ENCODE measurements at places on chromosomes 7 and 10. TPM values are rescaled to one million over a fixed set of nuclear protein-coding genes. Genes with fewer than 3 reads are reported as not detected.

GRCh38 chr7:136023134-136023869 lies 46.1 kb upstream of the MTPN start:
- H3K4me1 ChIP-seq = no peaks in the 10 kb centered on the region
- no peak overlapping the region for H3K27ac ChIP-seq
- DNase-seq = no peak
- H3K27me3 ChIP-seq = peaks cover 38% of the 10 kb centered on the region
- H3K36me3 ChIP-seq = no peaks in the 10 kb centered on the region

- H3K4me3 ChIP-seq = no peak overlapping the region
- H3K27me3 ChIP-seq = peaks cover 23% of the 10 kb centered on the region
- no peaks in the 10 kb centered on the region for H3K36me3 ChIP-seq
- DNase-seq = no peak
- H3K4me1 ChIP-seq = no peaks in the 10 kb centered on the region
These were observed 165.8 kb downstream of the CACNB2 start for GRCh38 chr10:18306031-18306430.

DNA sequence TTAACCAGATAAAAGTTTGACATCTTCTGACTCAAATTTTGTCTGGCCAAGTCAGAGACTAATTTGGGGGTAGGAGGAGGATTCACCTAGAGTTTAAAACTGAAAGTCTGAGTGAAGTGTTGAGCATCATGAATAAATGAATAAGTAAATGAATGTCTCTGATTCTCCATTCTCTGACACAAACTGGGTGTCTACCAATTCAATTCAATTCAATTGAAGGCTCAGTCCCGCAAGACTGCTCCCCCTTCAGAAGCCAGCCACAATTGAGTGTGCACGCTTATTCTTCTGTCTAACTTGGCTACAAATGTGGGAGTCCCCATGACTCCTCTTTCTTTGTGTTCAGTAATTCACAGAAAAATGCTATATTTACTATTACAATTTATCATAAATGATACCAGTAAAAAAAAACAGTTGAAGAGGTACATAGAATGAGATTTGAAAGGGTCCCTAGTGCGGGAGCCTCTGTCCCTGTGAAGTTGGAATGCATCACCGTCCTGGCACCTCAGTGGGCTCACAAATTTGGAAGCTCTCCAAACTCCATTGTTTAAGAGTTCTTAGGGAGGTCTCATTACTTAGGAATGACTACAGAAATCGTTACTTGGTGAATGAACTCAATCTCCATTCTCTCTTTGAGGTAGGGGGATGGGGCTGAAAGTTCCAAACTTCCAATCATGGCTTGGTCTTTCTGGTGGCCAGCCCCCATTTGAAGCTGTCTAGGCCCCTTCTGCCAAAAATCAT lies 243.7 kb upstream of the PHYHIPL start:
- H3K4me1 ChIP-seq = no peaks in the 10 kb centered on the region
- H3K36me3 ChIP-seq = no peaks in the 10 kb centered on the region
- no peak for DNase-seq
- no peak overlapping the region for H3K27ac ChIP-seq

GRCh38 chr10:23203369-23204325 lies 11.5 kb downstream of the PTF1A start:
- H3K36me3 ChIP-seq = no peaks in the 10 kb centered on the region
- no peak for DNase-seq
- H3K4me3 ChIP-seq = no peak overlapping the region
- H3K27ac ChIP-seq = no peak overlapping the region
- H3K4me1 ChIP-seq = no peaks in the 10 kb centered on the region

GRCh38 chr7:129417073-129417472 lies 17.2 kb upstream of the STRIP2 start:
- DNase-seq = no peak
- no peaks in the 10 kb centered on the region for H3K27me3 ChIP-seq
- no peaks in the 10 kb centered on the region for H3K36me3 ChIP-seq
- H3K4me3 ChIP-seq = no peak overlapping the region
- H3K4me1 ChIP-seq = no peaks in the 10 kb centered on the region
- no peak overlapping the region for H3K27ac ChIP-seq

DNA sequence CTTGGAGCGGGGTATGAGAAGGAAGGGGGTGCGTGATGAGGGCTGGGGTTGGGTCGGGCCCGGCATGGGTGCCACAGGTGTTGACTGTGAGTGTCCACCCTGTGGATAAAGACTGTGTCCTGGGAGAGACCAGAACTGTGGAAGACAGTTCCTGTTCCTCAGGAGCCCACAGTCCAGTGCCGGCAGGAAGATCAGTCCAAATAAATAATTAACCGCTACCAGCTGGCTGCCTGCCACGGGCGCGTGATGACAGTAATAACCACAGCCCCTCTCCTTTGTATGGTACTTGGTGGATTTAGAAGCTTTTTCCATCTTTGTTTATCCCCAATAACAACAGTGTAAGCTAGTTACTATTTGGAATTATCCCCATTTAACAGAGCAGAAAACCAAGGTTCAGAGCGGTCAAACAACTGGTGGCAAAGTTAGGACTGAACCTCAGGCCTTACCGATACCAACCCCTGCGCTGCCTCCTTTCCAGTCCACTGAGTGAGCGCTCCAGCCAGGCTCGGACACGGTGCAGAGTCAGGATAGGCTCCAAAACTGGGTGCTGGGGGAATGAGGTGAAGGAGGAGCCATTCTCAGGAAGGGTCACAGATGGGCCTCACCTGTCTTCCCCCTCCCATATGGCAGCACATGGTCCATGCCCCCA lies 5.1 kb downstream of the ZMIZ1 start:
- H3K36me3 ChIP-seq = peaks cover 45% of the 10 kb centered on the region
- H3K27me3 ChIP-seq = no peaks in the 10 kb centered on the region
- peak; percentile 79 for DNase-seq
- peak overlapping the region; percentile 44 for H3K27ac ChIP-seq

DNA sequence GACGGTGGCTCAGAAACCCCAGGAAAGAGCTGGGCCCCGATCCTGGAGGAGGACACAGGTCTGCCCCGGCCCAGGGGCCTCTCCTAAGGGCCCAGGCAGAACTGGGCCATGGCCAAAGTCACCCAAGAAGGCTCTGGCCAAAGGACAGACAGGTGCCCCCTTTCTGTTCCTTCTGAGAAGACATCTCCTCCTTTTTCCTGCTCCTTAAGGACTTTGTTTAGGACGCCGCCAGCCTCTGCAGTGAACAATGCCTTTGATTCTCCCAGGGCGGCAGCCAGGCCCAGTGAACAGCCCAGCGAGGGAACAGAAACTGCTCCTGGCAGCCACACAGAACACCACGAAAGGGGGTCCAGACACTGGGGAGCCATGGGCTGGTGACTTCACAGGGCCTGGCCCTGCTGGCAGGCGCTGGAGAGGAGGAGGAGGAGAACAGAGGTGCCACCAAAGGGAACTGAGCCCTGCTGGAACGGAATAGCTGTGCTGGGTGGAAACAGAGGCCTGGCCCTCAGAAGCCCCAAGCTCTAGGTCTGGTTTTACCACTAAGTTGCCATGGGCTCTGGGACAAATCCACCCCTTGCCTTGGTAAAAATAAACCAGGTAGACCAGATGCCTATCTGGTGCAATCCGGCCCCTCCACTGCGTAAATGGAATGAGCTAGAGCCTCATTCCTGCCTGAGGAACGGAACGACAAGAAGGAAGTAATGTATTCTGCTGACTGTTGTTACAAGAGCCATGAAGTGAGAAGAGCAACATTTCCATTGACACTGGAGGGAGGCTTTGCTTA lies 163.3 kb upstream of the RHEB start:
- DNase-seq = no peak
- H3K27me3 ChIP-seq = no peaks in the 10 kb centered on the region
- H3K4me3 ChIP-seq = no peak overlapping the region
- H3K4me1 ChIP-seq = peaks cover 17% of the 10 kb centered on the region

The ADIRF gene
- not detected for total RNA-seq

DNA sequence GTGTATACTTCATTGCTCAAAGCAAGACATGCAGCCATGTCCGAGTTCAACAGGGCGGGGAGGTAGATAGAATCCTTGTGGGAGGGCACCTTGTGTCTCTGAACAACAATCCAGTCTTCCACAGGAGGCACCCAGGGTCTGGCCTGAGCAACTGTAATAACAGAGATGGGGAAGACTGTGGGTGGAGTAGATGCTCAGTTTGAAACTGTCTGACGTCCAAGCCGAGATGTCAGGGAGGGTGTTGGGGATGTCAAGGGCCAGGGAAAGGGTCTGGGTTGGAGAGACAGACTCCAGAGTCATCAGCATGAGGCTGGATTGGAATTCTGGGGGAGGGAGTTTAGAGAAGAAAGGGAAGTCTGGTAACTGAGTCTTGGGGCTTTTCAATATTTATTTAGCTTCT lies 88.0 kb downstream of the FANK1 start:
- H3K27ac ChIP-seq = no peak overlapping the region
- no peak for DNase-seq
- H3K4me1 ChIP-seq = peaks cover 12% of the 10 kb centered on the region
- no peaks in the 10 kb centered on the region for H3K36me3 ChIP-seq
- no peaks in the 10 kb centered on the region for H3K27me3 ChIP-seq

- no peak for DNase-seq
- H3K27me3 ChIP-seq = no peaks in the 10 kb centered on the region
- H3K36me3 ChIP-seq = no peaks in the 10 kb centered on the region
These were observed 22.6 kb downstream of the CUTC start for GRCh38 chr10:99754670-99755069.

The GRID2IP gene
- 1.4 TPM for total RNA-seq

- no peaks in the 10 kb centered on the region for H3K4me1 ChIP-seq
- H3K27me3 ChIP-seq = peaks cover 22% of the 10 kb centered on the region
- no peaks in the 10 kb centered on the region for H3K36me3 ChIP-seq
- no peak overlapping the region for H3K27ac ChIP-seq
These were observed 52.5 kb upstream of the WNT16 start for GRCh38 chr7:121276313-121276712.

The LEP gene
- not detected for total RNA-seq

The CNNM1 gene
- 6.3 TPM for total RNA-seq

The RBP3 gene
- total RNA-seq = not detected

DNA sequence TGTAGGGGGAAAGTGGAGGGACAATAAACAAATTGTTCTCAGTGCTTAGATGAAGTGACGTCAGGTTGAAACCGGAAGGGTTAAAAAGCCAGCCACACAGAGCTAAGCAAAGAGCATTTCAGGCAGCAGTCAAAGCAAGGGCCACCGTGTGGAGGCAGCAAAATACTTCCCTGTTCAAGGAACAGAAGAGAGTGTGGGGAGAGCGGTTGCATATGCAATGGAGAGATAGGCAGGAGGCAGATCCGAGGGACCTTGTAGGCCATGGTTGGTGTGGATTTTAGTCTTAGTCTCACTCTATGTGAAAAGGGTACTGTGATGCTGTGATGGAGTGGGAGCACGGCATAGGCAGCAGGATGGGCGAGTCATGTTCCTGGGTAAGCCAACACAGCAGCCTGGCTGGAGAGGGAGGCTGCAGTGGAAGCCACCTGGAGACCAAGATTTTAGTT lies 3.8 kb upstream of the STN1 start:
- H3K4me3 ChIP-seq = no peak overlapping the region
- DNase-seq = peak; percentile 36
- peaks cover 13% of the 10 kb centered on the region for H3K36me3 ChIP-seq
- no peaks in the 10 kb centered on the region for H3K27me3 ChIP-seq
- peaks cover 7% of the 10 kb centered on the region for H3K4me1 ChIP-seq
- H3K27ac ChIP-seq = no peak overlapping the region

DNA sequence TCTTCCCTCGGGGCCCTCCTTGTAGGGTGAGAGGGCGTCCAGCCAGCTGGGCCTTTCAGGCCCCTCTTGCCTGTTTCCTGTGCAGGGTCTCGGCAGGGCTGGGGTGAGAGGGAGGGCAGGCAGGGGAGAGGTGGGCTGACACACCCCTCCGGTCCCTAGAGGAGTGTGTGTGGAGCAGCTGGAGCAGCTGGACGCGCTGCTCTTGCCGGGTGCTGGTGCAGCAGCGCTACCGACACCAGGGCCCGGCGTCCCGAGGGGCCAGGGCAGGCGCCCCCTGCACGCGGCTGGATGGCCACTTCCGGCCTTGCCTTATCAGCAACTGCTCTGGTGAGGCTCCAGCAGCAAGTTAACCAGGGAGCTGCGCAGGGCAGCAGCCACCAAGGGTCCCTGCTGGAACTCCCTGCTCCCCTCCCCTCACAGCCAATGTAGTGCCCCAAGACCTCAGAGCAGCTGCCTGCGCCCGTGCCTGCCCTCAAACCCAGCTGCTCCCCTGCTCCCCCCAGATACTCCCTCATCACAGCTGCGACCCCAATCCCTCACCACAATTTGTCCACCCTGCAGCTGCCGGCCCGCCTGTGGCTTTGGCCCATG lies 15.7 kb upstream of the ZNF862 start:
- no peaks in the 10 kb centered on the region for H3K36me3 ChIP-seq
- no peaks in the 10 kb centered on the region for H3K4me1 ChIP-seq
- H3K4me3 ChIP-seq = no peak overlapping the region
- DNase-seq = no peak

DNA sequence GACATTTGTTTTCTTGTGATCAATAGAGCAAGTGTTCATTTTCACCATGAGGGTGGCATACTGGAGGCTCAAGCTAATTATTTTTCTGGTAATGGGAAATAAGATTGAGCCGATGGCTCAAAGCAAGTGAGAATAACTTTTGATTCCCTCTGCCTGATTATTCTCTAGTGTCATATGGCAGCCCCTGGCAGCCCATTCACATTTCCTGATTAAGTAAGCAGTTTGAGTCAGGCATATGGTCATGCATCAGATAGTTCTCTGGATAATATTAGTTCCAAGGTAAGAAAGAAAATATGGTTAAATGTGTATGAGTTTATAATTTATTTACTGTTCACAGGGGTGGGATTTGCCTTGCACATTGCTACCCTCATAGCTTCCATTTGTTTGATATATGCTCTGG lies 109.2 kb downstream of the DYNC1I1 start:
- H3K4me1 ChIP-seq = peaks cover 1% of the 10 kb centered on the region
- H3K27ac ChIP-seq = no peak overlapping the region
- peaks cover 46% of the 10 kb centered on the region for H3K27me3 ChIP-seq

The GRM3 gene
- total RNA-seq = not detected

GRCh38 chr10:50527442-50528043 lies 96.2 kb downstream of the SGMS1 start:
- H3K4me3 ChIP-seq = no peak overlapping the region
- H3K4me1 ChIP-seq = no peaks in the 10 kb centered on the region
- no peaks in the 10 kb centered on the region for H3K36me3 ChIP-seq
- no peak for DNase-seq
- no peak overlapping the region for H3K27ac ChIP-seq

- DNase-seq = no peak
- H3K36me3 ChIP-seq = no peaks in the 10 kb centered on the region
- H3K27ac ChIP-seq = no peak overlapping the region
- H3K4me1 ChIP-seq = no peaks in the 10 kb centered on the region
- H3K4me3 ChIP-seq = no peak overlapping the region
- no peaks in the 10 kb centered on the region for H3K27me3 ChIP-seq
These were observed 80.9 kb downstream of the ABLIM1 start for GRCh38 chr10:114577133-114577532.

The ASZ1 gene
- not detected for total RNA-seq

Measured in Calu3 (cell line).